ENCODE measurements at places on chromosomes 1 and 21.

DNA sequence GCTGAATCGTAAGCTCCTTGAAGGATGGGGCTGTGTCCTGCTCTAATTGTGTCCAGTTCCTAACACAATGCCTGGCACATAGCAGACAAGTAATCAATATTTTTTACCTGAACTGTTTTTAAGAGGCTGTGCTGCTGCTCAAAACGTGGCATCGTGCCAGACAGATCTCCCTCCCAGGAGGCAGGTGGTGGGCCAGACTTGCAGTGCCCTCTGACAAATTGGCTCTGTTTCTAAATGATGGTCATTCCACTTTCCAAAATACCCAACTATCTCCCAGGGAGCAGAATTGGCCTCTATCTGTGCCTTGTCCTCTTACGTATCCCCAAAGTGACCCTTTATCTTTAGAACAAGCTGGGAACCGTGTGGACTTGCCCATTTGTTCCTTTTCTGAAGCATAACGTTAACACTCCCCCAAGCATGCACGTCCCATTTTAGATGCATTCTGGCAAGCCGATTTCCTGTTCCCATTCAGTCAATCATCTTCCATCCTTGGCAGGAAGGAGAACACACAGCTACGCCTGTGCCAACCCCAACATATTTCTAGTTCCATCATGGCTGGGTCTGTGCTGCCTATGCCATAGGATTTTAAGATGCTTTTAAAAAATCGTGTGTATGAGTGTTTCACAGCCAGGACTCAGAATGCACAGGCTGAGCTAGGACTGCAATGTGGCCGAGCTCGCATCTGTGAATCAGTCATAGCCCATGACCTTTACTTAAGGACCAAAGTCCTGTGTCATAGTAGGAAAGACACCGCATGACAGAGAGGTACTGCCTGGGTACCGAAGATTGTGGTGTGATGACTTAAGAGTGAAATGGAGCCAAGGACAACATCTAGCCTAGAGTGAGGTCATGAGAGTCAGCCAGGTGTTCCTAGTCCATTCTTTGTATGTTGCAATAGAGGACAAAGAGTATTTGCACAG, 408.6 kb downstream of the PRDM2 start:
- DNase-seq = no peak

- no peak for DNase-seq
These were observed 113.2 kb downstream of the PTGER3 start for GRCh38 chr1:70934194-70934961.

- no peak for DNase-seq
These were observed 10.0 kb downstream of the ECHDC2 start for GRCh38 chr1:52911541-52911940.

- DNase-seq = no peak
These were observed 337.0 kb downstream of the BRINP3 start for GRCh38 chr1:190140644-190141043.

- no peak for DNase-seq
These were observed 54.0 kb downstream of the CAPN9 start for GRCh38 chr1:230800891-230801840.

- DNase-seq = no peak
These were observed 157.2 kb upstream of the NFIA start for GRCh38 chr1:60924964-60925798.

DNA sequence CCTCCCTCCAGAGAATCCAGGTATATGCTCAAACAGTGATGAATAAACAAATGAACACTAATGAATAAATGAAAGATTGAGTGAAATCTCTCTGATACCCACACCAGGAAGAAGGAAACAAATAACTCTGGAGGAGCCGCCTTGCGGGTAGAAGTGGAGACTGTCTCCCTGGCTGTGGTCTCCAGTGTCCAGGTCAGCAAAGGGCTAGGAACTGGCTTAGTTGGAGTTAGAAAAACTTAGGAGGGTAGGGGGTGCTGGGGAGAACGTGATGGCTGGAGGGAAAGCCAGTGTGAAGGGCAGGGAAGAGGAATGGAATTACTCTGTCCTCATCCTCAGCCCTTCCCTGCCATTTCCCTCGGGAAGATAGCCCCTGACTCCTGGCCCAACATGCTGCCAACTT, 537 bp downstream of the RHBDL2 start:
- no peak for DNase-seq

GRCh38 chr1:48873944-48874343, 97.3 kb upstream of the BEND5 start:
- no peak for DNase-seq

DNA sequence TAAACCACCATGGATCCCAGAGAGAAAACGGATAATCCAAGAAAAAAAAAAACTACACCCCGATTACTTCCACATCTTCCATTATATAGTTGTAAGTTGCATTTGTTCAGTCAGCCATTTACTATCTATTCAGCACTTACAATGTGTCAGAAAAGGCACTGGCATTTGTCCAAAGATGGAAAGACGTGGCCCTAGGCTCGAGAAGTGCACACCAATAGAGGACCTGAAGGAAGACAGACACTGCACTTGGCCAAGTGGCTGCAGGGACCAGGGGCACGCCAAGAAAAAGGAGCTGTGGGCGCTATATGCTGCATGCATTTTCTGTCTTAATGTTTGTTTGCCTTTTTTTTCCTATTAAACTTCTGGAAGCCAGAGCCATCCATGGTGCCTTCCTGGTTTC, 45.2 kb upstream of the LYST start:
- DNase-seq = no peak

GRCh38 chr1:244802041-244802440, 33.4 kb upstream of the COX20 start:
- DNase-seq = no peak
